ENCODE measurements at places on chromosomes 12 and 14. TPM values are rescaled to one million over a fixed set of nuclear protein-coding genes. Genes with fewer than 3 reads are reported as not detected.
A peak's percentile ranks its signal among the peaks of the same experiment; 100 is the strongest.

The ARL6IP4 gene
- total RNA-seq, result 157 TPM

- H3K4me3 ChIP-seq, result peak overlapping the region; percentile 91
- peak; percentile 65 for DNase-seq
- peaks cover 25% of the 10 kb centered on the region for H3K4me1 ChIP-seq
- H3K36me3 ChIP-seq, result no peaks in the 10 kb centered on the region
- peak overlapping the region; percentile 98 for H3K27ac ChIP-seq
These were observed 512 bp downstream of the POU6F1 start for GRCh38 chr12:51217133-51217967.

The KRT72 gene
- not detected for total RNA-seq

DNA sequence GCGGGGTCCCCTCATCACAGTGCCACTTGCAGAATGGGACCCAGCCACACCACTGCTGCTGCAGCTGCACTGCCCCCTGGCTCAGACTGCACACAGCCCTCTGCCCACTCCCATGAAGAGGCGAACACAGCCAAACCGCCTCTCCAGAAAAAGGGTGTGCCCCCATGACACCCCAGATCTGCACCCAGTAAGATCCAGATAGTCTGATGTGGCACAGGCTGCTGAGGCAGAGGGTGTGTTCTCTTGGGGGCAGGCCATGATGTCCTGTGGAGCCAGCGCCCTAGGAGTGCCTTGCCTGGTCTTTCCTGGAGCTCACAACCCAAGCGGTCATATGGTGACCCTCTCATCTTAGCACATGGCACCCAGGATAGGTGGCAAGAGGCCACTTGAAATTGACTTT, 44.4 kb downstream of the SLC8B1 start:
- H3K4me3 ChIP-seq, result no peak overlapping the region
- H3K27me3 ChIP-seq, result no peaks in the 10 kb centered on the region
- no peak for DNase-seq
- no peaks in the 10 kb centered on the region for H3K4me1 ChIP-seq

- DNase-seq, result no peak
- no peak overlapping the region for H3K4me3 ChIP-seq
- H3K36me3 ChIP-seq, result no peaks in the 10 kb centered on the region
- no peak overlapping the region for H3K27ac ChIP-seq
- no peaks in the 10 kb centered on the region for H3K27me3 ChIP-seq
These were observed 108.8 kb upstream of the LHX5 start for GRCh38 chr12:113580437-113580836.

- H3K27me3 ChIP-seq, result no peaks in the 10 kb centered on the region
- H3K4me1 ChIP-seq, result no peaks in the 10 kb centered on the region
- H3K27ac ChIP-seq, result no peak overlapping the region
- H3K36me3 ChIP-seq, result no peaks in the 10 kb centered on the region
- no peak overlapping the region for H3K4me3 ChIP-seq
- DNase-seq, result no peak
These were observed 31.0 kb upstream of the AMN1 start for GRCh38 chr12:31759632-31760459.

- no peak overlapping the region for H3K4me3 ChIP-seq
- DNase-seq, result no peak
These were observed 38.0 kb upstream of the BCL7A start for GRCh38 chr12:121983536-121984210.

- H3K27ac ChIP-seq, result no peak overlapping the region
- no peak for DNase-seq
- no peaks in the 10 kb centered on the region for H3K36me3 ChIP-seq
These were observed 1.1 kb downstream of the XRCC3 start for GRCh38 chr14:103714063-103714724.

DNA sequence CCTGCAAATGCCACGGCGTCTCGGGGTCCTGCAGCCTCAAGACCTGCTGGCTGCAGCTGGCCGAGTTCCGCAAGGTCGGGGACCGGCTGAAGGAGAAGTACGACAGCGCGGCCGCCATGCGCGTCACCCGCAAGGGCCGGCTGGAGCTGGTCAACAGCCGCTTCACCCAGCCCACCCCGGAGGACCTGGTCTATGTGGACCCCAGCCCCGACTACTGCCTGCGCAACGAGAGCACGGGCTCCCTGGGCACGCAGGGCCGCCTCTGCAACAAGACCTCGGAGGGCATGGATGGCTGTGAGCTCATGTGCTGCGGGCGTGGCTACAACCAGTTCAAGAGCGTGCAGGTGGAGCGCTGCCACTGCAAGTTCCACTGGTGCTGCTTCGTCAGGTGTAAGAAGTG, 16.8 kb downstream of the WNT5B start:
- no peaks in the 10 kb centered on the region for H3K27me3 ChIP-seq
- H3K27ac ChIP-seq, result no peak overlapping the region
- no peak for DNase-seq
- H3K4me3 ChIP-seq, result no peak overlapping the region
- H3K36me3 ChIP-seq, result no peaks in the 10 kb centered on the region

The CACNB3 gene
- 7.0 TPM for total RNA-seq

Measured in right atrium auricular region (tissue), 2 donors.